ENCODE measurements at places on chromosomes 11 and 22.
A peak's percentile ranks its signal among the peaks of the same experiment; 100 is the strongest.

GRCh38 chr11:119505861-119506260 is 82.9 kb upstream of the THY1 start:
- peak; percentile 83 for DNase-seq

- peak; percentile 41 for DNase-seq
These were observed 687.9 kb downstream of the NTM start for GRCh38 chr11:132058211-132058772.

GRCh38 chr22:36838119-36839030 is 21.5 kb upstream of the PVALB start:
- DNase-seq = no peak

GRCh38 chr11:27468209-27468994 is 4.2 kb downstream of the LGR4 start:
- peak; percentile 82 for DNase-seq

GRCh38 chr11:125193841-125194240 is 29.3 kb downstream of the PKNOX2 start:
- DNase-seq = no peak

- peak; percentile 48 for DNase-seq
These were observed 33.8 kb downstream of the SYT13 start for GRCh38 chr11:45252134-45252856.

GRCh38 chr11:2794046-2794967 is 91.3 kb downstream of the CDKN1C start:
- DNase-seq = no peak

DNA sequence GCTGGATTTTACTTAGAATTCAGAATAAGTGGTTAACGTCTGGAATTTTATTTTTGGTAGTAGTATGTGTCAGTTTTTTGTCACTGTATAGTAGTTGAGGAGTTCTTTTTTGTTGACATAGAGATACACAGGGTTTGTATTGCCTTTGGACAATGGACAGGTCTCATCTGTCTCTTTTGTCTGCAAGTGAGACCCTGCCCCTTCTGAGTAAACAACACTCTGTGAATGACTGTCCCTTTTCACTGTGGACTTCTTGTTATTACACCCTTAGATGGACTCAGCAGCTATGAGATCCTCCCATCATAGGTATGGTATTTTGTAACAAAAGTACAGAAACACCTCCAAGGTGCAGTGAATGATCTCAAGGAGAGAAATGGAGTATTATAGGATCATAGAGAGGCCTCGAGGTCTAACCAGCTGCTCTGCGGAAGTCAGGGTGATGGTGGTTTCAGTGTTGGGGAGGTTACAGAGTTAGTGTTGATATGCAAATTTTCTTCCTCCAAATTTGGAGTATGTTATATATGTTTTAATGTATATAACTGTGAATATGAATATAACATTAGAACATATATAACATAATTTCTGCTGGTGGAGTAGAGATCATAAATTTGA is 7.8 kb downstream of the PPP6R3 start:
- no peak for DNase-seq

DNA sequence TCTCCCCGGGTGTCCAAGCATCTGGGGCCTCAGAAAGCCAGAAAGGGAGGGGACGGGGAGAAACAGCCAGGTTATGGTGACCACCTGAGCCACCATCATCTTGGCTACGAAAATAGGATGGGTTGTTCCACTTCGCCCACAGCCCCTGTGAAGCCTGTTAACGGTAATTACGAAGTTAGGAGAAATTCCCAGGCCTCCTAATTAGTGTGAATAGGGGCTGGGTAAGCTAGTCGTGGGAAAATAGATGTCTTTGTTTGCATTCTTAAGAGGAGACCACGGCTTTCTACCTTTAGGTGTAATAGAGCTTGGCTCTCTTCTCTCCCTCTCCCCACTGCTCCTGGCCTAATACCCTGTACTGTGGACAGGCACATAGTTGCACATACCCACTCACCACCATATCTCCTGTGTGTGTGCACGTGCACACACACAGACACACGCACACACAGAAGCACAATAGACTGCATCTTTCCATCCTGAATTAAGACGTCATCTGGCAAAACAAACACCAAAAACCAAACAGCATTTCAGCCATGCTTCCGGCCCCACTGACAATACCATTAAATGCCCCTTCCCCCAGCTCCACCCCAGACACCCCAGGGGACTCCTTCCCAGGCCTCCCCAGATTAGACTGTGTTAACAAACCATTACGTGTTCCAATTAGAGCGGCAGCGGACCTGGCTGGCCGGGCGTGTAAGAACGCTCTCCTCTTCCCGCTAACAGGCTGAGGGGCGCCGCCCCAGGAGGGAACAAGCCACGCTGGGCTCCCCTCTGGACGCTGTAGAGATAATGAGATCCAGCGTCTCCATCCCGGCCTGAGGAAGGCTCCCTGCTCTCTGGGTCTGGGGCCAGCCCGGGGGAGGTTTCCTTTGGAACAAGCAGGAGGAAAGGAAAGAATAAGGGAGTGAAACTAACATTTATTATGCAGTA is 72.8 kb downstream of the TP53I11 start:
- no peak for DNase-seq

All from EL (cell line).